ENCODE measurements at places on chromosomes 2 and 18.
A peak's percentile ranks its signal among the peaks of the same experiment; 100 is the strongest.

DNA sequence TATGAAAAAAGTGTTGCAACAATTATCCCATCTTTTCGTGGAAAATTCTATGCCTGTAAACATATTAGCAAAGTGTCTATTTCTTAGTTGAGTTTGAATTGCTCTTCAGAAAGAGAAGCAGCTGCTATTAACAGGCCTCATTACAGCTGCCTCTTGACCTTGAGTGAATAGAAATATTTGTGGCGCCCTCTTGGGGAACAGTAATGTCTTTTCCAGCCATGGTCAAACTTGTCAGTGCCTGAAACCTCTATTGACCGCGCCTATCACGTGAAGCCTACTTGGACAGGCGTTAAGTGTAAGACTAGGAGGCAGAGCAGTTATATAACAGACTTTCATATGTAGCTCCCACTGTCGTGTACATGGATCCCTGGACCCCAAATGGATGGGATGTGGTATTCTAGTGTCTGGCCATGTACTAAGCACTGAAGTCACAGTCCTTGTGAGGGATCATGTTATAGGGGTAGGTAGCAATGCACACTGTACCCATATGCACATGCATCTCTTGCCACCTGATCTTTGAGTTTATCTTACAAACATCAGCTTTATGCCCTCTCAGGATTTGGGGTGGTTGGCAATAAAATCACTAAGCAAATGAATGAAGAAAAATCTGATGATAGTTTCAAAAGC, 245.0 kb downstream of the PTGR3 start:
- DNase-seq, result no peak

DNA sequence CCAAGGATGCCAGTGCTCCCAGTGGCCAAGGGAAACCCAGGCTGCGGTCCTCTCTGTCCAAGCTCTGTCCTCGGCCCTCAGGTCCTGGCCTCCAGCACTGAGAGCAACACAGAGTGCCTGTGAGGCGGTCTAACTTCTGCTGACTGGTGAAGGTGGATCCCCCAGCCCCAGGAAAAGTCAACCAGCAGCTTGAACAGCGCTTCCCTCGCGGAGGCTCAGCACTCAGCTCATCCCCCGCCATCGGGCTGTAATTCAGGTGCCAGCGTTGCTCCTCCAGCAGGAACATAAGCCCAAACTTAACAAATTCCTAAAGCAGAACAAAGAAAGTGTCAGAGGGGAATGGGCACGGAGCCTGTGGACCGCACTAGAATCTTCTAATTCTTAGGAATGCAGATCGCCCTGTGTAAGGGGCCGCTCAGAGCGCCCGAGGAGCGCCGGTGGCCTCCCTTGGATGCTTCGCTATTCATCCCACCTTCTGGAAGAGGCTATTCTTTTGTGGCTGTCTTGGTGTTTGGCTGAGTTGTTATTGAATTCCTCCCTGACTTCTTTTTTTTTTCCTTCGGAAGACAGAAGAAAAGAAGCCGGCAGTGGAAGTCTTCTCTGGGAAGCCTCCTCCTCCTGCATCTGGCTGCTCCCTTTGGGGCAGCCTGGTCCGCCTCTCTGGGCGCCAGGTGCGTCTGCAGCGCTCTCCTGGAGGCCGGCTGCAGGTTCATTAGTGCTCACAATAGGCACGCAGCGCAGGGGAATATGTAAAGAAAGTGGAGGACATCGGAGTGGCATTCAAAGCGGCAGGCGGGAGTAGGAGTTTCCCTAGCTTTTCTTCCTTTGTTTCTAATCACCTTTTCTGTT, 905.6 kb downstream of the TSN start:
- no peak for DNase-seq

GRCh38 chr2:166411473-166412230, 35.9 kb upstream of the SCN9A start:
- no peak for DNase-seq

DNA sequence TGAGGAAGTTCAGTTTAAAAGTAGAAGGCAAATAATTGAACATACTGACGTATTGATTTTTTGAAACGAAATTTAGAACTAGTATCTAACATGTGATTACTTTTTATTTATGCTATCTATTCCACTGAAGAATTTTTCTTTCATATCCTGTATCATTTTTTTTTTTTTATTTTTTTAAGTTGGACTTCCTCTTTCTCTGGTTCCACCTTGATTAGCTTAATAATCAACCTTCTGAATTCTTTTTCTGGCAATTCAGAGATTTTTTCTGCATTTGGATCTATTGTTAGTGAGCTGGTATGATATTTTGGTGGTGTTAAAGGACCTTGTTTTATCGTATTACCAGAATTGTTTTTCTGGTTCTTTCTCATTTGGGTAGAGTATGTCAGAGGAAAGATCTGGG, 411.2 kb downstream of the SOX11 start:
- no peak for DNase-seq

GRCh38 chr2:238635647-238636051, 208.9 kb downstream of the ASB1 start:
- no peak for DNase-seq

- DNase-seq, result no peak
Measured at GRCh38 chr18:35095983-35096676, 54.9 kb downstream of the MAPRE2 start.

- no peak for DNase-seq
Measured at GRCh38 chr2:179613701-179614100, 247.7 kb downstream of the ZNF385B start.

DNA sequence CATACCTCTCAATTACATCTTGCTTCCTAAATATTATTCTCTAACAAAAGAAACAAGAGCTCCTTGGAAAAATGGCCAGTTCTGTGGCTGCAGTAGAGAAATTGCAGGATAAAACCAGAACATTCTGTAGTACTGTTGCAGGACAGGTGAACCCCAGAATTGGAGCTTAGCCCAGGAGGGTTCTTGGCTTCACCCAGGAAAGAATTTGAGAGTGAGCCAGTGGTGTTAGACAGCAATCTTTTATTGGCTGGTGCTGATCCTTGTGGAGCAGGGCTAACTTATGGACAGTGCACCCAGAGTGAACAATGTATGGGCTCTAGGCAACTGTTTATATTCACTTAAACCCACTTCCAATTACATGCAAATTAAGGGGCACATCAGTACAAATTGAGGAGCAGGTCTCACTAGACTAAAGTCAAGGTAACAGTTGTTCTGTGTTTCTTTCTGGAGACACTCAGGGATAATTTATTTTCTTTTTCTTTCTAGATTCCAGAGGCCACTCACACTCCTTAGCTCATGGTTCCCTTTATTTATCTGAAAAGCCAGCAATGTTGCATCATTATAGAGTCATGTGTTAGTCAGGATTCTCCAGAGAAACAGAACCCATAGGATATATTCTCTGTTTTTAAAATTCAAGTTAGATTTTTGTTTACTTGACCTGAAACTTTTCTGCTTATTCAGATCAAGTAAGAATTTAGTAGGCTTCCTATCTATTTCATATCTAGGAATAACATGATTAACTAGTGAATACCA, 348.1 kb downstream of the CCDC85A start:
- DNase-seq, result no peak

DNA sequence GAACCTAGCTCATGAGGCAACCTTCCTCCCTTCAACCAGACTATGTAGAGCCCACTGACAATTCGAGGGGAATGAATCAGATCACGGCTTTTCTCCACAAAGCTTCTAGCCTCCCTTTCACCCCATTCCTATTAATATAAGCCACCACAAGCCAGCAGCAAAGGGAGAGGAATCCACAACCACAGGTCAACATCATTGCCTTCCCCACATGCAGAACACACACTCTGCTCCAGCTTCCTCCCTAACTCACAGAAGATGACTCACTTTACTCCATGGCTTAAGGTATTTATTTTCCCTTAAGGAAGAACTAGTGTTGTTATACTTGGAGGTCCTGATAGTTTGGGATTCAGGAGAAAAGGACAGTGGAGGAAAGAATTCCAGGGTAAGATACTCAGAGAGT, 272.2 kb downstream of the C1D start:
- no peak for DNase-seq

DNA sequence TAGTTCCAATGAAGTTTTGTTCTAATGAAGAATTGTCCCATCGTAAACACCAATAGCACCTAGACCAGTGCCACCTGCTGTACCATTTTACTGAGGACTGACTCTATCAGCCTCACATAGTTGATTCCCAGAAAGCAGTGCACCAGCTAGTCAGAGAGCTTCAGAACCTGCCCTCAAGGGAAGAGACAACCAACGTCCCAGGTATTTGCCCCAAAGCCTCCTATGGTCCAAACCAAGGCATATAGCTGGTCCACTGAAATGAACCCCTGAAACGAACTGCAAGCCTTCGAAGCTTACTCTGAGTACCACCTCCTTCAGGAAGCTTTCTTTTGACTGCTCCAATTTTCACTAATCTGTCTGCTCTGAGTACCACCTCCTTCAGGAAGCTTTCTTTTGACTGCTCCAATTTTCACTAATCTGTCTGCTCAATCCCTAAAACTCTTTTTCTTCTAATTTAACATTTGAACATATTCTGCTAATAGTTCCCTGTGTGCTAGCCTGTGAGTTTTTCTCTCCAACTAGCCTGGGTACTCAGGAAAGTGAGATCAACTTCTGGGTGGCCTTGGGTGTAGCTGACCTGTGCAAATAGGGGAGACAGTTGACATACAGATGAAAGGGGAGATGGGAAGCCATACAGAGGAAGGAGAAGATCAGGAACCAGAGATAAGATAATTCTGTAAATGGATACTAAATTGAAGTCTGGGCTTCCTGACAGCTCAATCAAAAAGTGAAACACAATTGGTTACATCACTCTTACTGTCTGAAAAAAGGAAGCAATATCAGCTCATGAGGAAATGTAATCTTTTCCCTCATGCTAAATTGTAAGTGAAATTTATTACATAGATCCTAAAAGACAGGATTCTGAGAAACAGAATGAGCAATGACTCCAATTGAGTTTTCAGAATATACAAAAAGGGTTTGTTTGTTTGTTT, 33.5 kb upstream of the EML4 start:
- no peak for DNase-seq

DNA sequence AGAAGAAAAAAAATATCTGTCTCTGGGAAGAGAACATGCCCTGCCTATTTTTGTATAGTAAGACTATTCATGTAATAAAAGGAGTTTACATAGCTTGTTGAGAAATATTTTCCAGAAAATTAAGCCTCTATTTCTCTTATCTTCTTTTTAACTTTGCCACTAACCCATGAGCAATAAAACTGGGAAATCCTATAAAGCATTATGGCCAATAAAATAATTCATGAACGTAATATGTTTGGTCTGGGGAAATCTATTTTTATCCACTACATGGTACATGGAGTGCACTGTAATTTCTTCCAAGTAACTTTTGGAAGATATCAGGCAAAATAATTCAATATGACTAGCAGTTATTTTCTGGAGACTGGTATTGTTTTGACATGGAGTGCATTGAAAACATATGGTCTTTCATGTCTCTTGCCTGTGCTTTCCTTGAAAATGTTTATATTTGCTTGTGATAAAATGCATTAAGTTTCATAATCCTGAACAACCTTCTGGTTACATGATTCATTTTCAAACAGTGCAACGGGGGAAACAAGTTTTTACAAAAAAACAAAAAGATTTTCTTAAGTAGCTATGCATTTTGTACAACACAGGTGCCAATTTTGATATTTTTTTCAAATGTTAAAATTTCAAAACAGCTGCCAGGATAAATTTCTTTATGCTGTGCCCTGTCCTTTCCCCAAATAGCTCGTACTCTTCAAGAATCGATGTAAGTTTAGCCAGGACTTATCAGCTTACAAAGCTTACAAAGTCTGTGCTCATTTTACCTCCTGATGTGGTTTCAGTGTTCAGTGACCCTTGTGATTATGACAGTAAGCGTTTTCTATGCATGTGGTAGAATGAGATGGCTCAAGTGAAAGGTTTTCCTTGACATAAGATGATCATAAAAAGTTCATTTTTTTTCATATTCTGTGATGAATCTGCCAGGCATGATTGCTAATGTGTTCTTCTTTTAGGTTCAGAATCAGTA, 194.5 kb downstream of the UBE2E3 start:
- DNase-seq, result no peak

GRCh38 chr2:115609978-115610377, 1167.5 kb downstream of the DPP10 start:
- no peak for DNase-seq

- DNase-seq, result no peak
Measured at GRCh38 chr2:66982766-66983165, 414.4 kb upstream of the ETAA1 start.

- DNase-seq, result no peak
Measured at GRCh38 chr2:39673018-39673417, 7.3 kb downstream of the TMEM178A start.

DNA sequence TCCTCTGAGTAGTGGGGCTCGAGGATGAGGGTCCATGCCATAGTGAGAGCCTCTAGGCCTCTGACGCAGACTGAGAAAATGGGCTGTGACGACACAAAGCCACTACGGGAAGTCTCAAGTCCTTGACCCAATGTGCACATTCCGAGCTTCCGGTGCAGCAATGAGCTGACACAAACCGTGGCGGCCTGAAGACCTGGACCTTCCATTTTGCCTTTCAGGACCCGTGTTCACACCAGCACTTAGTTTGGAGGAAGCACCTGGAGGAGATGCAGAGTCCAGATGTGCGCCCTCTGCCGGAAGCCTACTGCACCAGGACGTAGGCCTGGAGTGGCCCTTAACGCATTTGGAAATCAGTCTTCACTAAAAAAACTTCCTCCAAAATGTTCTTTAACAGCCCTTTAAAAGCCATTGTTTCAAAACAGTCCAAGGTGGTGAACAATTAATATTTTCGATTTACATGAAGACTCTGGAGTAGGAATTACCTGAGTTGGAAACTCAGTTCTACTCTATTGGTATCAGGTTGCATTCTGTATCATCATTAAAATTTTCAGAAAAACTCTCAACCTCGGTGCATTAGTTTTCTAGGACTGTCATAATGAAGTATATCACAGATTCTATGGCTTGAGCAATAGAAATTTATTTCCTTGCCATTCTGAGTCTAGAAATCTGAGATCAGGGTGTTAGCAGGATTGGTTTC, 33.9 kb downstream of the BMP10 start:
- DNase-seq, result peak; percentile 43

DNA sequence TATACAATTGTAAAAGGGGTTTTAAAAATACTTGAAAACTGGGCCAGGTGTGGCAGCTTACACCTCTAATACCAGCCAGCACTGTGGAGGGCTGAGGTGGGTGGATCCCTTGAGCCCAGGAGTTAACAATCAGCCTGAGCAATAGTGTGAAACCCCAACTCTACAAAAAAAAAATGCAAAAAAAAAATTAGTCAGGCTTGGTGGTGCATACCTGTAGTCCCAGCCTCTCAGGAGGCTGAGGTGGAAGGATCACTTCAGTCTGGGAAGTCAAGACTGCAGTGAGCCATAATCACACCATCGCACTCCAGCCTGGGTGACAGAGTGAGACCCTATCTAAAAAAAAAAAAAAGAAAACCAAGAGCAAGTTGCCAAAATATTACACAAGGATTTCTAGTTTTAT, 182.7 kb downstream of the UBE2E3 start:
- DNase-seq, result no peak

GRCh38 chr2:119064567-119064966, 94.0 kb downstream of the C1QL2 start:
- DNase-seq, result no peak

- DNase-seq, result no peak
Measured at GRCh38 chr2:180662521-180662920, 317.9 kb upstream of the UBE2E3 start.

DNA sequence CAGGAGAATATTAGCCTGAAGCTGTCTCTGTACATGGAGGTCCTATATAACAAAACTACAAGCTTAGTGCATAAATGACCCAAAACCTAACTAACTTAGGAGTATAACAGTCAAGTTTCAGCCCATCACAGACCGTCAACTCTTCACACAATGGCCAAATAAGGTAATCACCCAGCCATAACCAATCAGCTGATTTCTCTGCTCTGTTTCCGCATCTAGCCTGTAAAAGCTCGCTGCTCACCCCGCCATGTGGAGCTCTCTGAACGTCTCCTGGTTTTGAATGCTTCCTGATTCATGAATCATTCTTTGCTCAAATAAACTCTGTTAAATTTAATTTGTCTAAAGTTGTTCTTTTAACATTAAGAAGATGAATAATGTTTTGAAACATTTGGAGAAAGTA, 593.6 kb downstream of the TMX3 start:
- DNase-seq, result no peak

All from effector memory CD4-positive, alpha-beta T cell (primary cell).